ENCODE measurements at places on chromosomes 13 and 19.
A peak's percentile ranks its signal among the peaks of the same experiment; 100 is the strongest.

- DNase-seq: no peak
Observed at GRCh38 chr13:108960006-108960405, 330.6 kb downstream of the MYO16 start.

DNA sequence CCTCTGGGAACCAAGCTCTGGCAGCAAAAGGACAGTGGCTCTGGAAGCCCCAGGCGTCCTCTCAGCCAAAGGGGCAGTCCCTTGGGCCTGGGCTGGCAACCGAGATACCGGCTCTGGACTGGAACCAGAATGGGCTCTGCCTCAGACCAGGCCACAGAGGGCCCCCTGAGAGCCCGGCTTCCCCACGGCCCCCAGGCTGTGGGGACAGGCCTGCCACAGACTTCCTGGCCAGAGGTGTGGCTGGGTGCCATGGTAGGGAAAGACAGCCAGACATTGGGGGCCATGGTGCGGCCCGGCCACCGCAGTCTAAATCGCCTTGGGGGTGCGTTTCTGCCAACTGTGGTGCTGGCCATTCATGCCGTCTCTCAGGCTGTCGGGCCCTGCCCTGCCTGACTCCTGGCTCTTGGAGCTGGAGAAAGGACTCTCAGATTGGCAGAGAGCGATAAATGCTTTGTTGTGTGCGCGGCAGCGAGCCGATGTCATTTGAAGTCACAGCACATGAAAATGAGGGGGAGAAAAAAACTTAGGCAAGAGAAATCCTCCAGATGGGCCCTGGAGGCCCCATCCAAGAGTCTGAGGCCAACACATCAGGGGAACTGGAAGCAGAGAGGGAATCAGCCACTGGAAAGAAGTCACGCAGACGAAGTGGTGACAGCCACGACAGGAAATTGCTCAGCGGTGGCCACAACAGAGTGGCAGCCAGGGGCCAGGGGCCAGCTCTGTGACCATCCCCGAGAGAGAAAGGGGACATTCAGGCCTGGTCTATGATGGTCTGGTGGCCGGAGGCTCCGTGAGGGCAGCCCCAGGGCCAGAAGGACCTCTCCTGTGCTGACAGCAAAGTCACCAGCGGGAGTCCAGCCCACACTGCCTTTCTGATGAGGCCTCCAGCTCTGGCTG is 26.5 kb downstream of the SH3GL1 start:
- DNase-seq: no peak

DNA sequence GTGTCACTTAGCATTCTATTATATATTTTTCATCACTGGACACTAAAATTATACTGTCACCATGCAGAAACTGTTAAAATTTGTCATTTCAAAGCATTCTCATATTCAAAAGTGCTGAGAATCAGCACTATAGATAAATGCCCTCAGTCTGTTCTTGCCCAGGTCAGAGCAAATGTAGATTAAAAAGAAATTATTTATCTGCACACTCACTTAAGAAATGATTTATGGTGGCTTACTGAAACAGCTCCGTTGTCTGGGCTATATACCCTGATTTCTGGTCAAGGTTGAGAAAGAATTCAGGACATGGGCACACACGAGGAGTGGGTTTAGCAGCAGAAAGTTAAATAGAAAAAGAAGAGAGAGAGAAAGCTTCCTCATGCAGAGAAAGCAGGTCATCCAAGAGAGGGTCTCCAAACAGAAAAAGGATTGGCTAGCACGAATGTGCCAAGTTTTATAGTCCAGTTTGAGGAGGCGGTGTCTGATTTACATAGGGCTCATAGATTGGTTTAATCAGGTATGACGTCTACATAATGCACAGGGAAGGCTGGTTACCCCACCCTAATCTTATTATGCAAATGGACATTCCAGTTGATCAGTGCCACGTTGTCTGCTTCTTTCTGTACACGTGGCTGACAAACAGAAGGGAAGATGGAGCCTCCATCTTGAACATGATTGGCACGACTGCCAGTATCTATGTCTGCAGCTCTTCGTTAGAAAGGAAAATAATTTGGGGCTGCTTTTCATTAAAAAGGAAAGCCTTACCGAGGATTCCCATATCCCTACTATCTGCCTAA is 47.3 kb upstream of the N4BP2L1 start:
- DNase-seq: no peak

DNA sequence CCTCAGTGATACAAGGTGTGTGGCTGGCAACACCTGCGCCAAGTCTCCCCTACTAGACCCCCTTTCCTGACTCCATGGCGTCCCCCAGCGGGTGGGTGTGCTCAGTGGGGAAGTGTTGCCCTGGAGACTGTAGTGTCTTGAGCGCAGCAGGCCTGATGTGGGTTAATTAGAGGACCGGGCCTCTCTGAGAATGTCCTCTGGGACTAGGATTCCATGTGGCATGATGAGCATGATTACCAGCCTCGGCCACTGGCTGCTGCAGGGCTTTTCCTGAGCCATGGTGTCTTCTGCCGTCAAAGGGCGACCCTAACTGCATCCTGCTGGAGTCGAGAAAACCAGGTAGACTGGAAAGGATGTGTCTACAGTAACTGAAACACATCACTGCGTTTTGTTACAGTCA is 28.1 kb downstream of the MICOS13 start:
- DNase-seq: no peak

DNA sequence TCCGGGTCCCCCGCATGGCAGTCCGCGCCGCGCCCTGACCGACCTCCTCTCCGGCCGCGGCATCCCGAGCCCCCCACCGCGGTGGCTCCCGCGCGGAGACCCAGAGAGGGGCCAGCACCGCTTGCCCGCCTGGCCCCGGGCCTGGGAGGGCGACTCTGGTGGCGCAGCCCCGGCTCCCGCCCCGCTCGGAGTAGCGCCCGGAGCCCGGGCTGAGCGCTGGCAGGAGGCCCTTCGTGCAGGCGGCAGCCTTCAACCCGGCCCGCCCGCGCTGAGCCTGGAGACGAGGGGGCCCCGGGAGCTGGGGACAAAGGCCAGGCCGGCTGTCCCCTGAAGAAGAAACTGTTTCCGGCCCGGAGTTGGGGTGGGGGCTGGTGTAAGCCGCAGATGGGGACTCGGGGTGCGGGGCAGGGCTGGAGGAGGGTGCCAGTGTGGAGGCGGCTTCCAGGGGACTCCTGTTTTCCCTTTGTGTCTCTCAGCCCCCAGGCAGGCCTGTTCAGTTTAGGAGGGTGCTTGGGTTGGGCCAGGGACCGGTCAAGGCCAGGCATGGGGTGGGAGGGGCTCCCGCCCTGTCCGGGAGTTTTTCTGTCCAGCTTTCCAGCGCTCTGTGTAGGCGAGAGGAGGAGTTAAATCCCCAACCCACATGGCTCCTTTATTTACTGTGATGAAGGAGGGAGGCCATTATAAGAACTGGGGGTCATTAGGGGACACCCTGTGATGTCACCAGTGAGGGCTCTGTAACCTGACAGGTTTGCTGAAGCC is 935 bp downstream of the LRP3 start:
- no peak for DNase-seq

- no peak for DNase-seq
Observed at GRCh38 chr13:102682727-102683126, 12.1 kb downstream of the METTL21C start.

- DNase-seq: peak; percentile 59
Observed at GRCh38 chr19:13764101-13764807, at the start of gene MRI1. TSS of gene MRI1 (plus strand) at chr19:13764522. CDS start at chr19:13764589, 67 bp downstream.

GRCh38 chr13:44406617-44407016 is 33.0 kb downstream of the SERP2 start:
- no peak for DNase-seq

Data from stimulated activated CD4-positive, alpha-beta T cell treated with anti-CD3 and anti-CD28 coated beads, Interleukin-4, amount 100 ng/mL, for 4 hours (primary cell).